ENCODE measurements at places on chromosomes 4 and X.

DNA sequence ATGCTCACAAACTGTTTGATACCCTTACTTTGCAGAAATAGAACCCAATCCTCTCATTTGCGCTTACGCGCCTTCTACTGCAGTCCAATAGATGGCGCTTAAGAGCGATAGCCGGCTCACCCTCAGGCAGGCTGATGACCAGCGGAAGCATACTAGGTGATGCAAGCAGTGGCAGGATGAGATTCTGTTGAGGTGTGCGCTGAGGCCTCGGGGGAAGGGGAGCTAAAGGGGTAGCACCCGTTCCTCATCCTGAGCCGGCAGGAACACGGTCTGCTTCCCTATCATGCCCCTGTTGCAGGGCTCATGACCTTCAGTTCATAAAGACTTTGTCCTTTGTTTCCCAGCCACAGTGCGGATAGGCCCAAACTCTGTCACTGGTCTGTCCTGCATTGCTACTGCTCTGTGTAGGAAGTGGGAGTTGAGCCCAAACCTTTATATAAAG lies 628.9 kb downstream of the TLL1 start:
- DNase-seq = peak; percentile 1

DNA sequence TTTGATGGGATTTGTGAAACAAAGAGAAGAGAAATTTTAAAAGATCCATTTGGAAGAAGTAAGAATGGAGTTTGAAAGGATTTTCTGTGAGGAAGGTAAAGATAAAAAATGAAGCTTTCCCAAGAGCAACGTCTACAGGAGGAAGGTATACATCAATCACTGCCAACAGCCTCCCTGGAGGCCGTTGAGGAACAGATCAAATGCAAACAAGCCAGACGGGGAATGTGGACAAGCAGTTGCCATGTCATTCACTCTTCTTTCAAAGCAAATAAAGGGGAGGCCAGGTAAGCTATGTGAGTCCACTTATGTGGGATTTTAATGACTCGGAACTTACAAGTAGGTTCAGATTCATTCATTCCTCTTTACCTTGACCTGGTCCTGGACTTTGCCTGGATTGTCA lies 1020.5 kb upstream of the AGA start:
- DNase-seq = no peak

DNA sequence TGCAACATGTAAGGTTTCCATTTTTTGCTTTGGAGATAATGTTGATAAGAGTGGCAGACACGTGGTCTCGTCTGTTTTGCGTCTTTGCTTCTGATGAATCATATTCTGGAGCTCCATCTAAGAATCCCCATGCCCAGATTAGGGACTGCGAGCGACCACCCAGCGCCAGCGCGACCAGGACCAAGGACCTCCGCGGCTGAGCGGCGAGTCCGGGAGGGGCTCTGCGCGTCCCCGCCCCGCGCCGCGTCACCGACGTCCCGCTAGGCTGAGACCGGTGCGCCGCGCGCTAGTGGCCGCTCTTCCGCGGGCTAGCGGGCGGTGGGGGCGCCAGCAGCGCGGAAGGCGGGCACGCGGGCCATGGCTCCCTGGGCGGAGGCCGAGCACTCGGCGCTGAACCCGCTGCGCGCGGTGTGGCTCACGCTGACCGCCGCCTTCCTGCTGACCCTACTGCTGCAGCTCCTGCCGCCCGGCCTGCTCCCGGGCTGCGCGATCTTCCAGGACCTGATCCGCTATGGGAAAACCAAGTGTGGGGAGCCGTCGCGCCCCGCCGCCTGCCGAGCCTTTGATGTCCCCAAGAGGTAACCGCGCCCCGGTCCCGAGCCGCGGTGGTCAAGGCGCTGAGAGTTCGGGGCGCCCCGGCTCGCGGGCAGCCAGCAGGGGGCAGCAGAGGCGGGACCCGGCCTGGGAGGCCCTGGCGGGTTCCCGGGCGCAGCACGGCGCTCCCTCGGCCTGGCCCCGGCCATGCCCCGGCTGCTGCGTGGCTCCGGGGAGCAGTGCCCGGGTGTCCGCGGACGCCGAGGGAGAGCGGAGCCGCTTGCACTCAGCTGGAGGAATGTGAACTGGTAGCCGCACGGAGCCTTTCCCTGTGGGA lies at the start of gene SRD5A3:
Gene SRD5A3 (plus strand): TSS at position 263 of the 871 bp plus-strand sequence. CDS start 95 bp downstream, at position 358.
- peak; percentile 88 for DNase-seq

DNA sequence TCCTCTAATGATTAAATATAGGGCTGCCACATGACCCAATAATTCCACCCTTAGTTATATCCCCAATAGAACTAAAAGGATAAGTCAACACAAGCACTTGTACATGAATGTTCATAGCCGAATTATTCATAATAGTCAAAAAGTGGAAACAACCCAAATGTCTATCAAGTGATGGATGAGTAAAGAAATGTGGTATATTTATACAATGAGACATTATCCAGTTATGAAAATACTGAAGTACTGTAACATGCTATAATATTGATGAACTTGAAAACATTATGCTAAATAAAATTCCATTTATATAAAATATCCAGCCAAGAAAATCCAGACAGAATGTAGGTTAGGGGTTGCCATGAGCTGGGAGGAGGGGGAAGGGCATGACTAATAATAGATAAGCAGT lies 436.7 kb upstream of the AADAT start:
- no peak for DNase-seq

- DNase-seq = no peak
Measured at GRCh38 chr4:22869235-22869634, 176.5 kb downstream of the GBA3 start.

DNA sequence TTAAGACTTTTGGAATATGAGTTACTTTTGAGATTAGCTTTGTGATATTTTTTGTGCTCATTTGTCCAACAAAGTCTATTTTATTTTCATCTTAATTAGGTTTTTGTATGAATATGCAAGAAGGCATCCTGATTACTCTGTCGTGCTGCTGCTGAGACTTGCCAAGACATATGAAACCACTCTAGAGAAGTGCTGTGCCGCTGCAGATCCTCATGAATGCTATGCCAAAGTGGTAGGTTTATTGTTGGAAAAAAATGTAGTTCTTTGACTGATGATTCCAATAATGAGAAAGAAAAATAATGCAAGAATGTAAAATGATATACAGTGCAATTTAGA lies 10.8 kb downstream of the ALB start:
- DNase-seq = no peak

- DNase-seq = no peak
Measured at GRCh38 chr4:155032521-155033229, 175.8 kb upstream of the NPY2R start.

DNA sequence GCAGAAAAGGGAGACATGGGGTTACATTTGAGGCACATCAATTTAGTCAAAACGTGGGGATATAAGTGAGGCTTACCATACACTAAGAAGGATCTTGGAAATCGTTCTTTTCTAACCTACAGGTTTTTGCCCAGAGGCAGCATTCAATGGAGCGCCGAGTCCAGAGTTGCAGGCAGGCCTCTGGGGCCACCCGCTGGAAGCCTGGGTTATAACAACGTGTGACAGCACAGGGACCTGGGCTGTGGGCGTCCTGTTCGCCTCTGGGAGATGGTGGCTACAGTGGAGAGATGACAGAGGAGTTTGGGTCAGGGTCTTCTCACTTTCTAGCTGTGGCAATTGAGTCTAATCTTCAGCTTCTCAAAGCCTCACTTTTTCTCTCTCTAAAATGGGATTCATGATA lies 53.9 kb downstream of the ENPP6 start:
- peak; percentile 12 for DNase-seq

- no peak for DNase-seq
Measured at GRCh38 chr4:4803216-4803911, 56.1 kb upstream of the MSX1 start.

DNA sequence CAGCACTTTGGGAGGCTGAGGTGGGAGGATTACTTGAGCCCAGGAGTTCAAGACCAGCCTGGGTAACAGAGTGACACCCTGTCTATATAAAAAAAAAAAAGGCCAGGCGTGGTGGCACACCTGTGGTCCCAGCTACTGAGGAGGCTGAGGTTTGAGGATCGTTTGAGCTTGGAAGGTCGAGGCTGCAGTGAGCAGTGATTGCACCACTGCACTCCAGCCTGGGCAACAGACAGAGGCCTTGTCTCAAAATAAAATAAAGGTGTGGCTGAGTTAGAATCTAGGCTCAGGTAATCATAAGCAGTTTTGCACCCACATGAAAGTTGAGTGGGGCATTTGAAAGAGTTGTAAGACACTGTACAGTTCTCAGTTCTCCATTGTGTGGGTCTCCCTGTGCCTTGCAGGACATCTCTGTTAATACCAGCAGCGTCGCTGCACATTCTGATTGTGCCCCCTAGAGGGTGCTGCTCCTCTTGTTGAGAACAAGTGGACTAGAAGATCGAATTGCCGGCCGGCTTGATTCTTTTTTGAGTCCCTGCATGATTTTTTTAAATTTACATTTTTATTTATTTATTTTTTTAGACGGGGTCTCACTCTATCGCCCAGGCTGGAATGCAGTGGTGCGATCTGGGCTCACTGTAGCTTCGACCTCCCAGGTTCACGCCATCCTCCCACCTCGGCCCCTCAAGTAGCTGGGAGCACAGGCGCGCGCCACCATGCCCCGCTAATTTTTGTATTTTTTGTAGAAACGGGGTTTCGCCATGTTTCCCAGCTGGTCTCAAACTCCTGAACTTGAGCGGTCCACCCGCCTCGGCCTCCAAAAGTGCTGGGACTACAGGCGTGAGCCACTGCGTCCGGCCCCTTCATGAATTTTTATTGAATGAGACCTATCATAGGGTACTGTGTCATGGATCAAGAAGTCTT lies 73.6 kb upstream of the RBMX start:
- peak; percentile 73 for DNase-seq

DNA sequence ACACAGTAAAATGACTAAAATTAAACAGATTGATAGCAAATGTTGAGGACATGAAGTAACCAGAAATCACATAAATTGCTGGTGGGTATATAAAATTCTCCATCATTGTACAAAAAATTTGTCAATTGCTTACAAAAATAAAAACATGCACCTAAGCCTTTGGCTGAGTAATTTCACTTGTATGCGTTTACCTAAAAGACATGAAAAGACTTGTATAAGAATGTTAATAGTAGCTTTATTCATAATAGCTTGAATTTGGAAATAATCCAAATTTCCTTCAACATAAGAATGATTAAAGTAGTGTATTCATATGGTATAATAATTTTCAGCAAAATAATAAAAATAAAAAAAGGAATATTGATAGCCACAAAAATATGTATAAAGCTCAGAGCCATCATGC lies 37.7 kb downstream of the PDHA2 start:
- DNase-seq = no peak

GRCh38 chr4:100982345-100982744 lies 365.0 kb downstream of the PPP3CA start:
- no peak for DNase-seq

DNA sequence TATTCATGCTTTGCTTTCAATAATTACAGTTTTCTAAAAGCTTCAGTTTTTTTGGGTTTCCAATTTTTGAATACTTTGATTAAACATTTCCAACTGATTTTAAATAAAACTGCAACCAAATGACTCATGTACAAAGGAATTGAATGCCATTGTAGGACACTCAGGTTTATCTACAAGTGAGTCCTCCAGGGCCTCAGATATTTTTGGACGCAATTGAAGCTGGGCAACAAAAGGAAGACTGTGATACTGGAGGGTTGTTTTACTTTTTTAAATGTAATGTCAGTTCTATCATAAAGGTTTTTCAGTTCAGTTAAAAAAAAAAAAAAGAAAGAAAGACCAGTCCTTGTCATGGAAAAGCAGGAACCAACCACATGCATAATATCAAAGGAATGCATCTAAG lies 64.2 kb downstream of the MAGEA10 start:
- DNase-seq = no peak

Measured in activated CD4-positive, alpha-beta T cell treated with anti-CD3 and anti-CD28 coated beads, Interleukin-2, amount 50 U/mL, for 16 hours (primary cell).